ENCODE measurements at places on chromosomes 4 and X.

DNA sequence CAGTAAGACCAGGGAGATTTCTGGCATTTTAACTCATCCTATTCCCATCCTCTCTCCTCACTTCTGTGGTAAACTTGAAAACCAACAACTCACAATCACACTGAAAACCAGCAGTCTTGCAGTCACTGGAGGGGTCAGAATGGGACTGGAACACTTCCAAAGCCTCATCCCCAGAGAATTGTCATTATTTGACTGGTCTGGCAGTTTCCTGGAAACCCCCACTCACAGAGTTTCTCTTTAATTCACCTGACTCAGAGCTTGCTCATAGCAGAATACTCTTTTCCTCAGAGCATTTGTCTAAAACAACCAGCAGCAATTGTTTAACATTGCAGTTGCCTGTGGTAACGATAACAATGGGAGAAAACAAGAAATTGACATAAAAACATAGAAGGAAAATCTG, 7.3 kb upstream of the RAB9B start:
- no peak for DNase-seq

DNA sequence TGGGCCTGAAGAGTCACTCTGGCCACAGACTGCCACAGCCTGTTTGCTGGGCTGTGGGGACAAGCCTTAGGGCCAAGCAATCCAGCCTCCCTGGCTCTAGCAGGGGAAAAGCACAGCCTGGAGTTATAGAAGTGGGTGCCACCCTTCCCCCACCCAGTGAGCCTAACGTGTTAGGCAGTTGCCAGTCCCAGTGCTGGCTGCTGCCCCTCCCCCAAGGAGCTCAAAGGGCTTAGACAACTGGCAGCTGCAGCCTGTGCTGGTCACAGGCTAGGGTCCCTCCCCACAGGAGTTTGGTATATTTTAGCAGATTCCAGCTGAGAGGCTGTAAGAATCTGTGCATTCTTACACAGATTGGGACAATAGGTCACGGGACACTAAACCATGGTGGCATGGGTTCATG, 370.3 kb upstream of the FGF16 start:
- DNase-seq: no peak

DNA sequence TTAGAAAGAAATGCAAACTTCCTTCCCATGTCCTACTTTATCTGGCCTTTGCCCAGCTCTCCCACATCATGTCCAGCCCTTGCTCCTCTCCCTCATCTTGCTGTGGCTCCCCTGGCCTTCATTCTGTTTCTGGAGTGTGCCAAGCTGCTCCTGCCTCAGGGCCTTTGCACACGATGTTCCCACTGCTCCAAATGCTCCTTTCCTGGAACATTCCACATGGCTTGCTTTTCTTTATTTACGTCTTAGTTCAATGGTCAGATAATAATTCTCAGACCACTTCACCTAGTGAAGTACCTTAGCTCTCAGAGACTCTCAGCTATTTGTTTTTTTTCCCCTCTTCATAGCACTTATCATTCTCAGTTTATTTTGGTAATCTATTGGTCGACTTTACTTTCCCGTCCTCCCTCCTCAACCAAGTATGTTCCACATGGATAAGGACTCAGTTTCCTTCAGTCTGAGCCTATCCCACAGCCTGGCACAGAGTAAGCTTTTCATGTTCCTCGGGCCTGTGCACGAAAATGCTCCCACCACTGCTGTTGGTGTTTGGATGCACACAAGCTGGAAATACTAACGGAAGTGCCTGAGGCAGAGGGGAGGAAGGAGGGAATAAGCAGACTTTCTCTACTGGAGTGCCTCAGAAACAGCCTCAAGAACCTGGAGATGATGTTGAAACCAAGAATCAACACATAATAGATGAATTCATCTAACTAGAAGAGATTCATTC, 23.4 kb upstream of the MAP9 start:
- DNase-seq: no peak

GRCh38 chr4:2343476-2343875, 75.0 kb downstream of the ZFYVE28 start:
- no peak for DNase-seq

GRCh38 chr4:181582595-181582994, 660.6 kb upstream of the TENM3 start:
- DNase-seq: no peak
